Heart right ventricle (tissue), 16 donors: ENCODE measurements at places on chromosomes 5 and 9.

DNA sequence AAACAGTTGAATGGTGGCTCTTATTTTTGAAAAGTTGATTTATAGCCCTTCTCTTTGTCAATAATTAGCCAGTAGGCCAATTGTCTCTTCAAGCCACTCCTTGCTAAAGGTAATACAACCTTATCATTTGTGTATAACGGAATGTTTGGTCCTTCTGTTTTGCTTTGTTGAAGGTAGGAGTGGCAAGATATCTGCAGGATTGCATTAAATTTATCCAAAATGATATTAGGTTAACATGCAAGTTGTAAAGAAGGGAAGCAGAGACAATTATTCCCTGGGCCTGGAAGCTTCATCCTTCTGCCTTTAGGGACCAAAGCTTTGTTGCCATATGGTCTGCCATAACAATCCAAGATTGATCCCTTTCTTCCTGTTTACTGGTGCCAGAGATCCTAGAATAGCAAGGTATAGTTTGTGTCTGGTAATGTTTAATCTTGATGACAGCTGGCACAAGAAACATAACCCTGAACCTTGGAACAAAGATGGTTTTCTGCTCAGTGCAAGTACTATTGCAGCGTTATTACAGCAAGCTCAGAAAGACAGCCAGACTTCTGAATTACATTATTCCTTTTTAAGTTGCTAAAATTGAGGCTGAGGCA, 15.5 kb upstream of the FSD1L start:
- DNase-seq, result no peak

DNA sequence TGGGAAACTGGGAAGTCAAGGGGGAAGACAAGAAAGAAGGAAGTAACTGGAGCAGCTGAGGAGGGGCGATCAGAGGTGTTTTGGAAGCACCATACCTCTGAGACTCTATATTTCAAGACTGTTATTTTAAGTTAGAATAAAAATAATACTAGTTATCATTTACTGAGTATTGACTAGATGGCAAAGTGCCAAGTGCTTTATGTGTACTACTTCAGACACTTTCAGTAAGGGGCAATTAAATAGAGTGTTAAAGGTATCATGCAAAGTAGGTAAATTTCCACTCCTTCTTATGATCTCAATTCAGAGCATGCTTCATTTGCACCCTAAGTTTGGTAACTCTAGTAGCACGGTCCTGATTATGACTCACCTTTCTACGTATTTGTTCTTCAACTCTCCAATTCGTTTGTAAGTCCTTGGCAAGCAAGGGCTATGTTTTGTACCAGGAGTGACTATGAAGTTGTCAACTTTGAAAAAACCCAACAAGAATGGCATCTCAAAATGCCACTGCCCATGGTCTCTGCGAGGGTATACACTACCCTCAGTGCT, 152.4 kb upstream of the RAPGEF1 start:
- no peak for DNase-seq

DNA sequence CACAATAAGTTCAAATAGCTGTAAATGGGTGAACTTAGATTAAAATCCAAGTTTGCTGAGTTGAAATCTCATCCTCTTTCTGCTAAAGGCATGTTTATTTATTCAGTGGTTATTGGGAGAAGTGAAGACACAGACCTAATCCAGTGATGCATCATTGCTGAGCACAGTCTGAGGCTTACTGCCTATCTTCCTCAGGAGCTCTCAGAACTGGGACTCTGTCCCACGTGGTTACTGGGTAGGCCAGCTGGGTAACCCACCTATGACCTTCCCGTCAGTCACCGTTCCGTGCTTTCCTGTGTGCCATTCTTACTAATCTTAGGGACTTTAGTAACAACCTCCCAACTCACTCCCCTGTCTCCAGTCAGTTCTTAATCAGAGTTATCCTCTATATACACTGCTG, 226.8 kb upstream of the ATP10B start:
- DNase-seq, result no peak

DNA sequence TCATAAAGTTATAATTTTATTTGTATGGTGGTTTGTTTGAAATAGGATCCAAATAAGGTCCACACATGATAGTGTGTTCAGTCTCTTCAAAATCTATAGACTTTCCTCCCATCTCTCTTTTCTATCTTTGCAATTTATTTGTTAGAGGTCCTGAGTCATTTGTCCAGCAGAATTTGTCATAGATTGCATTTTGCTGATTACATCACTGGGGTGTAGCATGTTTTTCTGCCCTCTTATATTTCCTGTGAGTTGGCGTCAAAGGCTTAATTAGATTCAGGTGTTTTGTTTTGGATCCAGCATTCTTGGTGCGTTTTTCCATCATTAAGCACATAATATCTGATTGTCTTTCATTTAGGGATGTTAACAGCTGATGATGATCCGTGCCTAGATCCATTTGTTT, 15.0 kb downstream of the CYFIP2 start:
- DNase-seq, result no peak

DNA sequence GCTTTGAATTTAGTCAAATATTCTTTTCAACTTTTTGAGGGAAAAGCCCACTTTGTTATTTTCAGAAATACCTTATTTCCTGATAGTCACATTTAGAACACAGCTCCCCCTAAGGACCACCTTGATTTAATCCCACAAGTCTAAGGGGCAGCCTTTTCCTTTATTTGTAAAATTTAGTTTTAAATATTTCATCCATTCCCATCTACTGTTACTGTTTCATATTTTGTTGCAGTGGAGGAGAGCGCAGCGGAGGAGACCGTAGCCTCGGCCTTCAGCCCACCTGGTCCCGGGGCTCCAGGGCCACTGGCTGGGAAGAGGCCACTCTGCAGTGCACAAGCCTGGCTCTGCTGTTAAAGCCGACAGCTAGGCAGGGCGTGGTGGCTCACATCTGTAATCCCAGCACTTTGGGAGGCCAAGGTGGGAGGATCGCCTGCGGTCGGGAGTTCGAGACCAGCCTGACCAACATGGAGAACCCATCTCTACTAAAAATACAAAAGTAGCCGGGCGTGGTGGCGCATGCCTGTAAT, 19.6 kb downstream of the LPCAT1 start:
- DNase-seq, result no peak

DNA sequence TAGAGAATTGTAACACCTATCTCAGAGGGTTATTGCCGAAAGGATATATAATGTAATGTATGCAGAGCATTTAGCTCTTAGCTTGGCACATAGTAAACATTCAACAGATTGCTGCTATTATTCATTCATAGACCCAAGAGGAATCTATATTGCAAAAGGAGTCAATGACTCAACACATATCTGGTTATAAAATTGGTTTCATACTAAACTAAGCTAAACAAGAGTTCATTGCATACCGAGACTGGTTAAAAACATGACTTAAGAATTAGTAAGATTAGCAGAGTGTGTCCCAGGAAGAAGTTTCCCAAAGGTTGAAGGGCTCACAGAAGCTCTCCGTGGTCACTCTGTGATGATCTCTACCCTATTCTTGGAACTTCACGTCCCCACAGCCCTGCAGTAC, 339.6 kb upstream of the CCNH start:
- no peak for DNase-seq

- no peak for DNase-seq
Observed at GRCh38 chr9:112618385-112619009, 99.4 kb downstream of the INIP start.

DNA sequence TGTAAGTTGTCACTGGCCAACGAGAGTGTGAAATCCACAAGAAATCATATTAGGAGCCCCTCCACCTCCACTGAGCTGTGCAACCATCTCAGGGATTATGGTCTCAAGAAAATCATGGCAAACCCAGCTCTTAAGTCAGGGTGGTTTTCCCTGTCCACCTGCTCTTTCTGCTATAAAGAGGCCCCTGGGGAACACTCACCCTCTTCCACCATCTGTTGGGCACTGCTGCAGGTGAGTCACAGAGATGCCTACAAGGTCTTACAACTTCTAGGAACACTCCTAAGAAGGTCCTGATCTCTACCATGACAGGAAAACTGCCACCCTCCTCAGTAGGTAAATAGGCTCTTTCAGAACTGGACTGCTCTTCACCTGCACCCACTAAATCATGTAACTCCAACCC, 61.8 kb downstream of the DRD1 start:
- DNase-seq, result no peak

GRCh38 chr9:91419222-91420191, 4.1 kb downstream of the NFIL3 start:
- DNase-seq, result peak; percentile 28

- DNase-seq, result no peak
Observed at GRCh38 chr5:111584651-111585050, 72.3 kb upstream of the STARD4 start.

GRCh38 chr9:98363644-98364043, 108.2 kb upstream of the TBC1D2 start:
- DNase-seq, result no peak

GRCh38 chr9:100579665-100580064, 1.8 kb downstream of the CAVIN4 start:
- DNase-seq, result no peak

DNA sequence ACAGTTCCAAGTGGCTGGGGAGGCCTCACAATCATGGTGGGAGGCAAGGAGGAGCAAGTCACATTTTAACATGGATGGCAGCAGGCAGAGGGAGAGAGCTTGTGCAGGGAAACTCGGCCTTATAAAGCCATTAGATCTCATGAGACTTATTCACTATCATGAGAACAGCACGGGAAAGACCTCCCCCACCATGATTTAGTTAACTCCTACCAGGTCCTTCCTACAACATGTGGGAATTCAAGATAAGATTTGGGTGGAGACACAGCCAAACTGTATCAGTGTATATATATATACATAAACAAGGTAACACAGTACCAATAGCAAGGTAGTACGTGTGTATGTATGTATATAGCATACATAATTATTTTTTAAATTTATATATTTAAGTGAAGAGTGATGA, 50.9 kb downstream of the NFX1 start:
- DNase-seq, result no peak

- no peak for DNase-seq
Observed at GRCh38 chr9:74645007-74645639, 148.0 kb downstream of the RORB start.

DNA sequence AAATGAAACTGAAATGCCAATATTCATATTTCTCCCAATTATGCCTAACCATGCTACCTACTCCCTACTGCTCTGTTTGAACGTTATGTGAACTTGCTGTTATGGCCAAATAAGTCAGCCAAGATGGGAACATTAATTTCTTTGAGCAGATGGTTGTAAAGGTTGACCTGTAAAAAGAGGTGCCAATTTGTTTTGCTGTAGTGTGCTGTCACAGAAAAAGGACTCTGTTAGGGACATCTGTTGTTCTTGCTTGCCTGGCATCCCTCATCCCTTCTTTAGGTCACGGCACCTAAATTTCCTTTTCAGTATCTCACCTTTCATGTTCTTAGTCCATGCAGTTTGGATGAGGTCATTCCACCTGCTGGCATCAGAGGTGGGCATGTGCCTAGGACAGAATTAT, 35.4 kb downstream of the GDNF start:
- no peak for DNase-seq

- no peak for DNase-seq
Observed at GRCh38 chr5:98296426-98296825, 477.0 kb upstream of the RGMB start.

DNA sequence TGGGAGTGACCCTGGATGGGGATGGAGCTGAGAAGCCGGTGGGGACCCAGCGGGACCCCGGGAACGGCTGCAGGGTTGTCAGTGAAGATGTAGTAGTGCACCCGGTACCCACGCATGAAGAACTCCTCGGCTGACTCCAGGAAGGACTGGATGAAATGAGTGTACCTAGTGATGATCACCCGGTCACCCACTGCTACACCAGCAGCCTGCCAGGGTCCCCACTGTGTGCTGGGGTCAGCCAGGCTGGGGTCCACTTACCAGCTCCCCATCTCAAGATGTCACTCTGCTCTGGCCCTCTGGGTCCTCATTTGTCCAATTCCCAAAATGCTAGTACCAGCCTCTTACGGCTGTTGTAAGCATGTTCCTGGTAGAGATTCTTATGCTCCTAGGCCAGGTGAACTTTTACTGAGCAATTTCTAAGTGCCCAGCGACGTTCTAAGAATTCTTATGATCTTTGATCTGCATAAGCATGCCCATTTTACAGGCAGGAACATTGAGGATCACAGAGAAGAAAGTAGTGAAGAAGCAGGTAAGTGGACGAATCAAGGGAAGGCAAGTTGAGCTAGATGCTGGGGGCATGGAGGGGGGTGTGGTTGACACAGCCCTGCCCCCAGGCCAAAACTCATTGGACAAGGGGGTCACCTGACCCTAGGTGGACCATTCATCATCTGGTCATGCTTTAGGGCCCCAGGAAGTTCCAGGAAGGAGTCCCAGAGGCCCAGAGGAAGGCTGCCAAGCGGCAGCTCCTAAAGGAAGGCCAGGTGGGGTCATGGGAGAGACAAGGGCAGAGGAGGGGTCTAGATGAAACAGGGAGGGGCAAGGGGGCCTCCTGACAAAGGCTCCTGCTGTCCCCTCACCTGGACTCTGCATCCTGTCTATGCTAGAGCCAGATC, 9.4 kb downstream of the GBGT1 start:
- no peak for DNase-seq

DNA sequence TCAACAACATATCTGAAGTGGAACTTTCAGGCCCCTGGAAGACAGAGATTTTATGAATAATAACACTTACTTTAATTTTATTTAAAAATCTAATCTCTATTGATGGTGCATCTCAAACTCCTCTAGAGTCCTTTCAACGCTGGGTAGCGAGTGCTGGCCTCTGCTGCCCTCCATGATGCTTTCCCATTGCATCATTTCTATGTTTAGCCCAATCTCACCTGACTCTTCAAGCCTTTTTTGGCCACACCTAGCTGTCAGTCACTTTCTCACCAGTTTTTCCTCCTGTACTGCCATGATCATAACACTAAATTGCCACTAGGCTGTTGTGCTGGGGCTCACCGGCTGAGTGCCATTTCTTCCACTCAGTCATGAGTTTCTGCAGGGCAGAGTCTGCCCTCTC, 396.1 kb upstream of the DAP start:
- DNase-seq, result no peak

DNA sequence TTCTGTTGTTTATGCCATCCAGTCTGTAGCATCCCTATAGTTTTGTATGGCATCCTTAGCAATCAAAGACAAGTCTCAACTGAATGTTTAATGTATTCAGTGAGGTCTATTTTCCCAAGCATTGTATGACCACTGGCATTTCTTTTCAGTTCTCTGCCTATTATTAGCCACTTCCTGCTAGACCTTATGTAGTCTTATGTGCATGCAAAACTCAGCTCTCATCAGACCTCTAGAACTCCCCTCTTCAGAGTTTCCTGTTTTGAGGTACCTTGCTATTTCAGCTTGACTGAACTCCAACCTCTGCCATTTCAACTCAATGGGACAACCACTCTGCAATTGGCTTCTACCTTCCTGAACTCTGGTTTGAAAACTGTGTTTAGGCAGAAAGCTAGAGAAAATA, 113.2 kb downstream of the SLC25A46 start:
- no peak for DNase-seq

DNA sequence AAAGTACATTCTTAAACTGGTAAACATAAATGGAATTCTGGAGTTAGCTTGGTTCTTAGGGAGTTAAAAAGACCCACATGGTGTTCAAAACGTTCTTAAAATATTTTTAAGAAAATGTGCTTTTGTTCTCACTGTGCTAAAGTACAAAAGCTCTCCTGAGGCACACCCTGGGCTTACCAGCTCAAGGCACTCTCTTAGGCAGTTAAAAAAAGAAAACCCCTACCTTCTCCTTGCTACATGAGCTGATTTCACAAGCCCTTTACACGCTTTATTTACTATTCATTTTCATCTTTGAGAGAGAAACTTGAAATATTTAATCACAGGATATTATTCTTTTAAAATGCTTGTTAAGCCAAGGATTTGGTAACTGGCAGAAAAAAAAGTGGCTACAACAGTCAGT, 723.3 kb upstream of the GRAMD2B start:
- DNase-seq, result no peak
